ENCODE measurements at places on chromosomes 12 and 14.
A peak's percentile ranks its signal among the peaks of the same experiment; 100 is the strongest.

GRCh38 chr12:101876322-101876860 is 989 bp upstream of the DRAM1 start:
- no peak for DNase-seq

DNA sequence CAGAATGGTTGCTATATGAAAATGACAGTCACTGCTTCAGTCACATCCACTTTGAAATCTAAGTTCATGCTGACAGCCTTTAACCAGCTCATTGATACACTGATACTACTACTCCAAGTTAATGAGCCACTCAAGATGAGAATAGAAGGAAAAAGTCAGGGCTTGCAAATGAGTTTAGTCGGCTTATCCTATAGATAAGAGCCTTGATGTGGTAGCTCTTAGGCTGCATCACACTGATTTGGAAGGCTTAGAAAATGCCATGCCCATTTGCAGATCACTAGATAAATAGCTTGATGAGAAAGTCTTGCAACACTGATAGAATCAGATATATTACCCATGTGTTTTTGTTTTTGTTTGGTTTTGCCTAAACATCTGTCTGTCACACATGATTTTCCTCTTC is 251.4 kb upstream of the ATXN7L3B start:
- peak; percentile 37 for DNase-seq

DNA sequence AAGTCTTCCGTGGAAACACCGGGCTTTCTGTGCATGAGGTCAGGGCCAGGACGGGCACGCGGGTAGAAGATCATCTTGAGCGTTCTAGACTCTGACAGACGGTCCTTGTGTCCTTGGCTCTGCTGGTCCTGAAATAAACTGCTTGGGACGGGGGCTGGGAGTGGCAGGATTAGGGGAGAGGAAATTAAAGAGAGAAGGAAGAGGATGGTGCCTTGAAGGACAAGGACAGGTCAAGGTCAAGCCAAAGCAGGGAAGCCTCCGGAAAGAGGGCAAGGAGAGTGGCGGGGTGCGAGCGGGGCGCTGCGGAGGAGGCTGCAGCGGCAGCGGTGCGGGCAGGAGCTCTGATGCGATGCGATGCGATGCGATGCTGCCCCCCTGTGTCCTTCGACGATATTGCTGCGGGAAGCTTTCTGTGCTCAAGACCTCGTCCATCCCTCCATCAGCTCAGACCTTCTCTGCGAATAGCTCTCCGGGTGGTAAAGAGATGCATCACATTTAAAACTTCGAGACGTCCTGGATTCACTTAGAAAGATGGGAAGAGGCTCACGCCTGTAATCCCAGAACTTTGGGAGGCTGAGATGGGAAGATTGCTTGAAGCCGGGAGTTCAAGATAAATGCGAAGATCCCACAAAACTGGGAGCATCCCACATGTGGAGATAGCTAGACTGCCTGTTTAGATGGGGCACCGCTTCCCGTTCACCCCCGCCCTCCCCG is 110.1 kb upstream of the TMEM132D start:
- DNase-seq, result peak; percentile 70

- DNase-seq, result no peak
Measured at GRCh38 chr14:74583689-74584434, 28.2 kb downstream of the LTBP2 start.

DNA sequence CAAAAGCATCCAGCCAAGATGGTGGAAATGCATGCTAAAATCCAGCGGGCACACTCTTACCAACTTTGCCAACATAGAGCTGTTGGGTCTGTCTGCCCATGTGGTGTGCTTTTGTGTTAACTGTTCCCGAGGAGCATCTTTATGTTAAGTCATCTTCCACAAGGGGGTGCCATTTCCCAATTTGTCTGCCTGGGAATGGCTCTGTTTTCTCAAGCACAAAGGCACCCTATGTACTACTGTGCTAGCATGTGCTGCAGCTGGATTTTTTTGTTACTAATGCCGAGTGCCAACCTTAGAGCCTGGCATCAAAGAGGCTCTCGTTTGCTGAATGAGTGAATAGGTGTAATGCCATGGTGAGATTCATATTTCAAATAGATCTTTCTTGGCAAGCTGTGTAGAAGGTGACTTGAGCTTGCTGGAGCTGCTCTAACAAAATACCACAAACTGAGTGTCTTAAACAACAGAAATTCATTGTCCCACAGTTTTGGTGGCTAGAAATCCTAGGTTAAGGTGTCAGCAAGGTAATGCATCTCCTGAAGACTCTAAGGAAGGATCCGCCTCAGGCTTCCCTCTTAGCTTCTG is 74.3 kb downstream of the TRHDE start:
- DNase-seq, result peak; percentile 89

DNA sequence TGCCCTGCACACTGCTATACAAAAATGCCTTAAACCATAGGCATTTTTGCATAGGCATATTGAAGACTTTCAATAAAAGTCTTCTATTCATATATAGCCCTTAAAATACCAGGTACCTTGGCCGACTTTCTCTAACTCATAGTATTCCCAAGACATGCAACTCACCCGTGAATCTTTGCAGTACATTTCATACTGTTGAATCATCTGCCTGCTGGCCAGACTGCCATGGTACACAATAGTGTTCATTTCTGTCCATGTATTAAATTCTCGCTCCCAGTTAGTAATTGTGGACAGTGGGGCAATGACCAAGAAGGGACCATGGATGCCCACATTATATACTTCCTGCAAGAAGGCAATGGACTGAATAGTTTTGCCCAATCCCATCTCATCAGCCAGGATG is 24.3 kb upstream of the SUPT16H start:
- no peak for DNase-seq

DNA sequence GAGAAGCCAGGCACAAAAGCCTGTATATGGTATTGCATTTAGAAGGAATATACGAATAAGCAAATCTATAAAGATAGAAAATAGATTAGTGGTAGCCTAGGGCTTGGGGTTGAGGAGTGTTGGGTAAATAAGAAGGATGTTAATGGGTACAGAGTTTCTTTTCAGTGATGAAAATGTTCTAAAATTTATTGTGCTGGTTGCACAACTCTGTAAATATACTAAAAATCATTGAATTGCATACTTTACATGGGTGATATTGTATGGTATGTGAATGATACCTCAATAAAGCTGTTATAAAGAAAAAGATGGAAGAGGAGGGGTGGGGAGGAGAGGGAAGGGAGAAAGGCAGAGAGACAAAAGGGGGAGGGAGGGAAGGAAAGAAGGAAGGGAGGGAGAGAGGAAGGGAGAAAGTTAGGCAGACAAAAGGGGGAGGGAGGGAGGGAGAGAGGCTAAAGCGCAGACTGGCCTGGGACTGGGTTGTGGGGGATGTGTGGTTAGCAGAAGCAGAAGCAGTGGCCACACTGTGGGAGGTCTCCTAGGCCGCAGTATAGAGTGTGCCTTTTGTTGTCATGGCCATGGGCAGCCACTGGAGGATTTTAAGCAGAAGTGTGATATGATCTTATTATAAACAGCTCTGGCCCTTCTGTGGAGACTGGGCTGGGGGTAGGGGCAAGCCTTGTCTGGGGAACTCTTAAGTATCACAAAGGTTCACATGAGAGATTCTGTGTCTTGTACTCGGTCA is 73.6 kb upstream of the ELK3 start:
- peak; percentile 72 for DNase-seq

DNA sequence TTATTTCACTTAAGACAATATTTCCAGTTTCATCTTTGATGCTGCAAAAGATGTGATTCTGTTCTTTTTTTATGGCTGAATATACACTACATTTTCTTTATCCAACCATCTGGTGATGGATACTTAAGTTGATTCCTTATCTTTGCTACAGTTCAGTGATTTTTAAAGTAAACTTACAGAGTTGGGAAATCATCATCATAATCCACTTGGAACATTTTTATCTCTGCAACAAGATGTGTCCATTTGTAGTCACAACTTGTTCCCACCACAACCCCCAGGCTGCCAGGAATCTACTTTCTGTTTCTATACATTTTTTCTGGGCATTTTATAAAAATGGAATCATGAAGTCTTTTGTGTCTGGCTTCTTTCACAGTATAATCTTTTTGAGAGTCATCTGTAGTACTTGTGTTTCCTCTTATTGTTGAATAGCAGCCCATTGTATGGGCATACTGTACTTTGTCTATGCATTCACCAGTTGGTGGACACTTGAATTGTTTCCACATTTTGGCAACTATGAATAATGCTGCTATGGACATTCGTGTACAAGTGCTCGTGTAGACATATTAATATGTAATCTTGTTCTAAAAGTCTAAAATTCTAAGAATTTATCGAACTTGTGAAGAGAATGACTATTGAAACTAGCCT is 212.5 kb upstream of the DDHD1 start:
- no peak for DNase-seq

- DNase-seq, result no peak
Measured at GRCh38 chr12:90984114-90984513, 20.7 kb downstream of the EPYC start.

GRCh38 chr14:55339770-55340169 is 68.5 kb downstream of the FBXO34 start:
- no peak for DNase-seq

- DNase-seq, result no peak
Measured at GRCh38 chr12:43357141-43357540, 194.9 kb downstream of the ADAMTS20 start.

DNA sequence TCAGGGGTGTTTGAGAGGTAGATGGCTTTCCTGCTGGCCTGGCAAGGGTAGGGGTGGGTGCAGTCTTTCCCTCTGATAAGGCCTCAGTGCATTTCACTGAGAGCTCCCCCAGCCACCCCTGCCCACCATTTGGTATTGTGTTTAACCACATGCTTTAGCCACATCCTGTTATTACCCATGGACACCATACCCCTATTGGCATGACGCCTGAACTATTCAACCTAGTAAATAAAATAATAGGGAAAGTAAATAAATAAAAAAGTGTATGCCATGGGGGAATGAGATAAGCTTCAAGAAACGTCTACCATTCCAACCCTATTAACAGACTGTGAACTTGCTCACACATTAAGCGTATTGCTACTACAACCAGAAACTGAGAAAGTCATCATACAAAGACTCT is 7.6 kb upstream of the LGR5 start:
- DNase-seq, result no peak

Measured in SK-N-DZ (cell line).